DMS153 (cell line): ENCODE measurements at places on chromosomes 4 and X.

- DNase-seq: no peak
Measured at GRCh38 chr4:148052448-148052847, 320.6 kb downstream of the ARHGAP10 start.

- DNase-seq: no peak
Measured at GRCh38 chr4:55004831-55005230, 120.6 kb downstream of the KDR start.

DNA sequence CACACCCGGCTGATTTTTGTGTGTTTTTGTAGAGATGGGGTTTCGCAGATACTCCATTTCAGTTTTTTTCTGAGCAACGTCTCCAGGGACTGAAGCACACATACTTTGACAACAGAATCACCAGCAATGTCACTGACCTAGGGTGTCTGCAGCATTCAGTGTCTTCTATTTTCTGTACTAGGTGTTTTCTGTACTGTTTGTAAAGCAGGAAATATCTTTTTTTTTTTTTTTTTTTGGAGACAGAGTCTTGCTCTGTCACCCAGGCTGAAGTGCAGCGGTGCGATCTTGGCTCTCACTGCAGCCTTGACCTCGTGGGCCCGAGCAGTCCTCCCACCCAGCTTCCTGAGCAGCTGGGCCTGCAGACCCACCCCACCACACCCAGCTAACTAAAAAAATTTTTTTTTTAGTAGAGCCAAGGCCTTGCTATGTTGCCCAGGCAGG, 8.9 kb downstream of the ADD1 start:
- no peak for DNase-seq

DNA sequence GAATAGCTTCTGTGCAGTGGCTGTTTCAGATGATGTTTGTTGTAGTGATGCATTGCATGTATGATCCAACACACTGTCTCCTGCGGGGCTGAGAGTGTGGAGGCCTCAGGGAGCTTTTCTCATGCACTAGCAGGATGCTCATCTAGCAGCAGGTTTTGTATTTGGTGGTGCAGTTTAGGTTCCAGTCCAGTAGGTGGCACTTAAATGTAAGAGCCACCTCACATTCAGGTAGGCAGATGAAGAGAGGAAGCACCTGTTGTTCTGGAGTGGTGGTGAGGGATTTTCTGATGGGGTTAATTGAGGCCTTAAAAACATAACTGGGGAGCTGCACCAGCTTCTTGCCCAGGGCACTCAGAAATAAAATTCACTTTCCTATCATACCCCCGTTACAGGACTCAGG, 300.9 kb downstream of the SPIN4 start:
- no peak for DNase-seq

- DNase-seq: no peak
Measured at GRCh38 chr4:80507507-80507906, 172.0 kb downstream of the CFAP299 start.

GRCh38 chr4:165048170-165048569, 5.5 kb upstream of the TRIM75 start:
- no peak for DNase-seq

DNA sequence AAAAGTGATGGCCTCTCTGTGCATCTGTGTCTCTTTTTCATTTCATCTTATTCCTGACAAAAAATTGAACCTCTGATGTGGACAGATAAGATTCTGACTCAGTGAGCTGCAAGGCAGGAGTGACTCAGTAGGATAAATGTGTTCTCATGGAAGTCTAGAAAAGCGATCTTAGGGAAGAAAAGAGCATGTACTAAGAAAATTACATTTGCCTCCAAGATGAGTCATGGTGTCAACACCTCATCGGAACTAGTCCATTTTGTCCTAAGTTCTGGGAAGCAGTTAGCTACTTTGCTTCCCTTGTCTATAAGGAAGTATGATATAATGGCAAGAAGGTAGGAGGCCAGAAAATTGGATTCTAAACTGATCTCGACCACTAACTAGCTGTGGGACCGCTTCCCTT, 83.5 kb upstream of the AFF2 start:
- DNase-seq: no peak

GRCh38 chrX:23373129-23373804, 38.6 kb downstream of the PTCHD1 start:
- DNase-seq: no peak

DNA sequence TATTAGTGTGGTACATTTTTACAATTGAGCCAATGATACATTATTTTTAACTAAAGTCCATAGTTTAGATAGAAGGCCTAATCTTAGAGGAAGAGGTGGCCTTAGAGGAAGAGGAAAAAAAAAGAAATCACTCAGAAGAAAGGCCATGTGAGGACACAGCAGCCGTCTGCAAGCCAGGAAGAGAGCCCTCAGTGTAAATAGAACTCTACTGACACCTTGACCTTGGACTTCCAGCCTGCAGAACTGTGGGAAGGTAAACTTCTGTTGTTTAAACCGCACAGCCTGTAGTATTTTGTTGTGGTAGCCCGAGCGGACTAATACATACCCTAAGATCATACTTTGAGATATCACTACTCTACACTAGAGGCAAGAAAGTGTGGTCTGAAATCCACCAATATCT, 5.1 kb upstream of the KCNIP4 start:
- no peak for DNase-seq

GRCh38 chr4:89681219-89681618, 155.7 kb downstream of the SNCA start:
- DNase-seq: peak; percentile 90

GRCh38 chrX:121014826-121015225, 29.3 kb upstream of the CT47A1 start:
- no peak for DNase-seq

DNA sequence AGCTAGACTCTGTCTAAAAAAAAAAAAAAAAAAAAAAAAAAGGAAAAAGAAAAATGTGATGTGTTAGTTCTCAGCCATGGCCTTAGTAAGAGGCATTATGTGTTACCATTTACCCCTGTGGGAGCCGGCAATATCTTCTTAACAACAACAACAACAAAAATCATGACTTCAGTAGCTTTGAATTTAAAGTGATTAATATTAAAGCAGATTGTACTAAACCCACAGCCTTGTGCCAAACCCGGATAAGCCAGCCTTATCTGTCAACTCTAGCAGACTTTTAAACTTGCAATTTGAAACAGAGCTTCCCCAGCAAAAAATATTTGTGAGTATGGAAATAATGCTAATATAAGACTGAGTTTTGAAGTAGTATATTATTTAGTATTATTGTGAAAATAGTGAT, 462.1 kb upstream of the GNPDA2 start:
- no peak for DNase-seq

GRCh38 chrX:68175562-68175961, 257.7 kb downstream of the OPHN1 start:
- DNase-seq: no peak

DNA sequence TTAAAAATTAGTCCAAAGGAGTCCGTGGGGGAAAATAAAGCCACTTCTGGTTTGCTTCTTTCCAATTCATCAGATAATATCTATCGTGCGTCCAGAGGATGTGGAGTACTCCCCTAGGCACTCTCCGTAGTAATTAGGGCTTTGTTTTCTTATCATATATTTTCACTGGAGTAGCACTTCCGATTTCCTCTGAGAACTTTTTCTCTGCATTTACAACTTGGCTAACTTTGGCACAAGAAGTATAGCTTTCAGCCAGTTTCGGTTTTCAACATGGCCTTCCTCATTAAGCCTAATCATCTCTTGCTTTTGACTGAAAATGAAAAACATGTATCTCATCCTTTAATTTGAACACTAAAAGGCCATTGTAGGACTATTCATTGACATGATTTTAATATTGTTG, 80.5 kb downstream of the CASP3 start:
- DNase-seq: no peak

DNA sequence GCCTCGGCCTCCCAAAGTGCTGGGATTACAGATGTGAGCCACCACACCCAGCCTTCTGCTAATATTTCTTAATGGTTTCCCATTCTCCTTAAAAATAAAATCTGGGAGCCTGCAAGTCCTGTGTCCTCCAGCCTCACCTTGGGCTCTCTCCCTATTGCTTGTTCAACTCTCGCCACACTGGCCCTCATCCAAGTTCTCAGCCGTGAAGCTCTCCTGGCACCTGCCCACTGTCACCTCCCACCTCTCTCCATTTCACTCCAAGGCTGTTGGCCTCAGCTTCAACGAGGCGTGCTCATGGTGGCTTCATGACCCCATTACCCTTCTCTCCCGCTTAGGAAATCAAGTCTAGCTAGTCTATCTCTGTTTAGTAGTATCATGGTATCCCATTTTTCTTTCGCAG, 9.5 kb upstream of the ETNPPL start:
- DNase-seq: no peak

DNA sequence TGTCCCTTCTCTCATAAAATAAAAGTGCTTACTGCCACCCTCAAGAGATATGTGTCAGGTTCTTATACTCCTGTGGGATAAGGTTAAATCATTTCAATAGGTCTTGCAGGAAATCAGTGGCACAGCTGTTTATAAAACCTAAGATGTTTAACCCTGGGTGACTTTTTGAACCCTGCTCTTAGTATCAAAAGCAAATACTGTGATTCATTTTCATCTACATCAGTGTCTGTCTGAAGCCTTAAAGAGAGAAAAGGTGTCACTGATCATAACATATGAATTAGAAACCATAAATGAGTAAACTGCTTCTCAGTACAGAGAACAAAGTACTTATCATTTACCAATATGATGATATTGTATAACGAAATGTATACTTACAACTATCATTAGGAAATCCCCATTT, 59.0 kb downstream of the CCSER1 start:
- no peak for DNase-seq

DNA sequence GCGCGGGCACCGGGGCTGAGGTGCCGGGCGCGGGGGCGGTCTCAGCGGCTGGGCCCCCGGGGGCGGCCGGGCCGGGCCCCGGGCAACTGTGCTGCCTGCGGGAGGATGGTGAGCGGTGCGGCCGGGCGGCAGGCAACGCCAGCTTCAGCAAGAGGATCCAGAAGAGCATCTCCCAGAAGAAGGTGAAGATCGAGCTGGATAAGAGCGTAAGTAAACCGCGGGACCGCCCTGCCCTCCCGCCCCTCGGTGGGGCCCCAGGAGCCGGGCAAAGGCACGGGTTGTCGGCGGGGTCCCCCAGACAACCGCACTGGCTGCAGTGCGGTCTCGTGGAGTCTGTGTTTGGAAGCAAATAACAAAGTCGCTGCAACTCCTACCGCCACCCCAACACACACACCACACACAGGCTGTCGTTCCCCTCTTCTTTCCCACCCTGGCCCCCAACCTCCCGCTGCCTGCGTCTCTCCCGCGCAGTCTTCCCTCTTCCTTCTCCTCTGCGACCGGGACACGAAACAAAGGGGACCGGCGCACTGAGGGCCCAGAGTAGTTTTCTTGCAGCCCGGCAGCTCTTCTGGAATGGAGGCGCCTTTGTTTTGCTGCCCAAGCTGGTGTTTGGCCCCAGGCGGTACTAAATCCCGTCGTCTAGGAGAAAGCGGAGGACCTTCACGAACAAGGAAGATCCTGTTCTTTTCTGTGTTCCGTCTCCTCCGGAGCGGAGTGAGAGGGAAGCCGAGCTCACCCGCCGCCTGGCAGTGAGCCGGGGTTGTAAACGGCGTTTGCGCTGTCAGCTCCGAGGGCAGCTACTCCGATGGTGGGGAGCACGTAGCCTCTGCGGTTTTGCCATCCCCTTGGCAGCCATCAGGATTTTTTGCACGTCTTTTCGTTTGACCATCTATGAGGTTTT, 788 bp downstream of the SAP30 start:
- DNase-seq: no peak

- DNase-seq: no peak
Measured at GRCh38 chrX:15437724-15438123, 53.5 kb upstream of the VEGFD start.

- no peak for DNase-seq
Measured at GRCh38 chr4:1271686-1272085, 18.0 kb upstream of the MAEA start.

- no peak for DNase-seq
Measured at GRCh38 chr4:102705391-102705935, 55.3 kb downstream of the MANBA start.

- no peak for DNase-seq
Measured at GRCh38 chr4:149140841-149141240, 674.8 kb downstream of the IQCM start.

DNA sequence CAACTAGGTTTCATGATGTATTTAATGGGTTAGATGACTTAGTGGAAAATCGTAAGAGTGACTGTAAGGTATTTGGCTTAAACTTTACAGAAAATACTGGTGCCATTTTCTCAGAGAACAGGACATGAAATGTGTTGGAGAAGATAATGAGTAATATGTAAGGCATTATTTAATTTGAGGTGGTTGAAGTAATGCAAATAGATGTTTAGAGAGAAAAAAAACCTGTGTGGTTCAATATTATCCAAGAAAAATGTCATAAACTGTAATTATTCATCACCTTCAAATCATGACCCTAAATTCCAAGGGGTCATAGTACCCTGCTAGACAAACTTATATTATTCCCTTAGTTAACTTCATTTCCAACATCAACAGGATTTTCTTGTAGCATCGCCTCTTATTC, 171.7 kb downstream of the EPHA5 start:
- no peak for DNase-seq

DNA sequence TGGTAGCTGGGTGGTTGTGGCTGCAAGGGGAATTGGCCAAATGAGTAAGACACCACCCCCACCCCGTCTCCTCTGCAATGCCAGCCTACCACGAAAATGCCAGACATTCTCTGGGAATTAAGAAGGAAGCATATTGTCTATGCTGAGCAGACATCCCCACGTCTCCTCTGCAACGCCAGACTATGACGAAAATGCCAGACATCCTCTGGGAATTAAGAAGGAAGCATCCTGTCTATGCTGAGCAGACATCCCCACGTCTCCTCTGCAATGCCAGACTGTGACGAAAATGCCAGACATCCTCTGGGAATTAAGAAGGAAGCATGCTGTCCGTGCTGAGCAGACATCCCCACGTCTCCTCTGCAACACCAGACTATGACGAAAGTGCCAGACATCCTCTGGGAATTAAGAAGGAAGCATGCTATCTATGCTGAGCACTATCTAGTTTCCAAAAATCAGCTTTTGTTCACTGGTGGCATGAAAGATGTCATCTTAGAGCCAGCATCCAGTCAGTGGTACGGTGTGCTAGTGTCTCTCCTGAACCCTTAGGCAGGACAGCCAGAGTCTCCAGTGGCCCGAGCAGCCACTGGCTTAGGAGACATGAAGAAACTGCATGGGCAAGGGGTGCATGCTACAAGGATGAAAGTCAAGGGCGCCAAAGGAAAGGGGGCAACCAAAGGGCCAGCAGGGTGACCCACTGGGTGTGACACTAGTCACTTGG, 339.8 kb upstream of the FRG1 start:
- DNase-seq: no peak

DNA sequence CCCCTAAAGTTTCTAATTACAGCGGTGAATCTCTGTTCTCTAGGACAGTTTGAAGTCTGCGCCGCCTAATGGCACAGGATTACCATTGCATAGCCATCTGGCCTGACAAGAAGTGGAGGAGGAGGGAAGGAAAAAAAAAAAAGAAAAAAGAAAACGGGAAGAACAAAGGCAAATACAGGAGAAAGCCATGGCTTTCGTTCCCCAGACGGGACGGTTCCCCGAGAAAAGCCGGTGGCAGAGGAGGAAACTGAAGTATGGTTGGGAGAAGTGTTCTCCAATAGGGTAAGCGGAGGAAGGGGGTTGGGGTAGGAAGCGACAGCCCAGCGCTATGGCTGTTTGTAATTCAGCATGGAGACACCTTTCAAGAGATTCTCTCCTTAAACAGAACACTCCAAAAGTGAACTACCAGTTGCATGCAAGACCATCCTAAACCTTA, 80.8 kb downstream of the HMGN5 start:
- DNase-seq: no peak

- no peak for DNase-seq
Measured at GRCh38 chrX:65999563-66000148, 40.2 kb downstream of the VSIG4 start.
